ENCODE measurements at places on chromosomes 2 and 18.

GRCh38 chr2:20834331-20834730, 11.4 kb upstream of the LDAH start:
- DNase-seq: no peak

DNA sequence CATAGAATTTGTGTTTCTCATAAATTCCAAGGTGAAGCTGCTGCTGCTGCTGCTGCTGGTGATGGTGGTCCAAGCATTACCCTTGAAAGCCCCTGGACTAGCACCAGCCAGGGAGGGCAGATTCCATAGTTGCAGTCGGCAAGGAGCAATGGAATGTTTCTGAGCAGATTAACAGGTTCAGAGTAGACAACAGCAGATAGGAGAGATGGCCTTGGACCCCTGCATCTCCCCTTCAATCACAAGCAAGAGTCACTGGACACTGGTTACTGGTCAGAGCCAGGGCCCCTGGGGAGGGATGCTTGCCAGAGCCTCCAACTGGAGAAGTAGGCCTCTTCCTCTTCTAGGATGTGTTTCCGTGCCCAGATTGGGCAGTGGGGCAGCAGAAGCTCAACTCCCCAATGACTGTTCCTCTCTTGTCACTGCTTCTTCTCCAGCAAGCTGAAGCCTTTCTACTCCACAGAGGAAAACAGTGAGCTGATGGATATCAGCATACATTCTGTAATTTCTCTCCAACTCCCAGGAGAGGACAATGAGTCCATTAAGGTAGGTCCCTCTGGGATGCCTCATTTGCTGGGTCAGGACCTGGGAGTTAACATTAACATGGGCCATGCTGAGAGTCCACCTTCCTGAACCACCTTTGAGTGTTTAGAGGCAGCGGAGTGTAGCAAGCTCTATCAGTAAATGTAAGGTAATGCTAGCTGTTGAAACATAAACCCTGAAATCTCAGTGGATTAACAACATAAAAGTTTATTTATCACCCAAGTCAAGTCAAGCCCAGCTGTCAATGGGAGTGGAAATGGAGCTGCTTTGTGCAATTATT, 35.3 kb downstream of the MROH2A start:
- no peak for DNase-seq

- DNase-seq: no peak
Observed at GRCh38 chr18:11482271-11482670, 127.1 kb upstream of the SLC35G4 start.

DNA sequence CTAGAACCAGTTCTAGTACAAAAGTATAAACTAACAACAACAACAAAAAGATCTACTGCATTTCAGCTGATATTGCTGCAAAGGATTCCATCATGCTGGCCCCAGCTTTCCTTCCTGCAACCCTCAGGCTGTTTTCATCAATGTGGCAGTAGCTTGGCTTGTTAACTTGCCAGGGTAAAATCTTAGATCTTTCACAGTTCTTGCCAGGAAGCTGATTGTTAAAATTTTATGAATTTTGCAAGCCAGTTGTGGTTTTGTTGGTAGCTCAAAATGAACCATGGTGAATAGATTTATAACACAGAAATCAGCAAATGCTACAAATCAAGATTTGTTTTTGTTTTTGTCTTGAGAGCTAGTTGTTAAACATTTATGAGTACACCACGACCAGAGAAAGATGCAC, 19.3 kb downstream of the CCDC178 start:
- DNase-seq: no peak

DNA sequence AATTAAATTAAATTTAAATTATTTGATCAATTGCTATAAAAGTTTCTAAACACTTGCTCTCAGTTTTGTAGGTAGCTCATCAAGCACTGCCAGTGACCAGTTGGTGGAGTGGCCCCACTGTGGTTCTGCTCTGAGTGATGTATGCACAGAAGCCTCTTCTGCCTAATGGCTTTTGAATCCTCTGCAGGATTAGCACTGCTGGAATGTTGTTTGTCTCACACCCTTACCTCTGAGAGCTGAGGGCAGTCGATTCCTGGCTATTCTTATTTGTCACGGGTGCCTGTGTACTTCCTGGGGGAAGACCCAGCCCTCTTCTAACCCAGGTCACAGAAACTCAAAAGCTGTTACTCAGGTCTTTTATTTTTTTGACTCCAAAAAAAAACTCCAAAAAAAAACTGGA, 9.5 kb downstream of the CAPN14 start:
- no peak for DNase-seq

DNA sequence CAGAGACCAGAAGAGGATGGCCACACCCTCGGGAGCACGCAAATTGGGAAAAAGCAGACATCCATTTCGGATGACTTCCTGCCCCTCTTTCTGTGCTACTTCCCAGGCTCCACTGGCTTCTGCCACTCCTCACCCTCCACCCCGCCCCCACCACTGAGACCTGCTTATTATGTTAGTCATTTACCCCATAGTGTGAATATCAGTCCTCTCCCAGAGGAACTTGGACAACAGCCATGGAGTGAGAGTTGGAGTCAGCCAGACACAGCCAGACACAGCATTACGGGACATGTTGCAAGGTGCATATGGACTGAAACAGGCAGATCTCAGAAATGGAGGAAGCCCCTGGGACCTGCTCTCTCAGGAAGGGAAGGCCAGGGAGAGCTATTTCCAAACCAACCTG, 51.8 kb downstream of the CTIF start:
- DNase-seq: no peak

GRCh38 chr18:46155641-46156051, 51.5 kb downstream of the HAUS1 start:
- no peak for DNase-seq

- no peak for DNase-seq
Observed at GRCh38 chr18:77140439-77141109, 8.0 kb upstream of the MBP start.

GRCh38 chr2:239378021-239378917, 22.6 kb downstream of the HDAC4 start:
- no peak for DNase-seq

DNA sequence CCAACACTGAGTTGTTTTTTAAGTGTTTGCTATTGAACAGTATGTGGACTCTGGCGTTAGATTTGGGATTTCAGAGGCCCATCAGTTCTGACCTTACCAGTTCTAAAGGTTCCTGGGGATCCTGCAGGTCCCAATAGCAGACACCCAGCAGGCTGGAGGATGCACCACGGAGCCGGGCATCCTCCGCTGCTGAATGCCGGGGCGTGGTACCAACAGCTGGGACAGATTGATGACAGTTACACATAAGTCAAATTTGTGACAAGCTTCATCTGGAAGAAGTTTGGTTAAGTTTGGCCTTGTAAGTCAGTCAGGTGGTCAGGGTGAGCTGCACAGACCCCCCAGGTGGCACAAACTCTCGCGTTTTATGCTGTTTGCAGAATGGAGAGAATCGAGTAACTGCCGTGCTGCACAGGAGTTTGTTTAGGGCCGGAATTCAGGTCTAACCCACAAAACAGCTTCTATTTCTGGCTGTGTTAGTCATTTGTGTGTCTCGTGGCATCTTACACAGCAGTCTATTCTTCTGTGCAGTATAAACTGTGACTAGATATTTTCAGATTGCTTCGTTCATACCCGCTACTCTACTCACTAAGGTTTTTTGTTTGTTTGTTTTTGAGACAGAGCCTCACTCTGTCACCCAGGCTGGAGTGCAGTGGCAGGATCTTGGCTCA, 19.2 kb downstream of the CTDP1 start:
- no peak for DNase-seq

GRCh38 chr2:241563981-241564595, 5.5 kb downstream of the BOK start:
- DNase-seq: no peak

- DNase-seq: no peak
Observed at GRCh38 chr18:36812678-36813077, 16.1 kb downstream of the TPGS2 start.

GRCh38 chr2:62783679-62784078, 78.2 kb downstream of the EHBP1 start:
- no peak for DNase-seq

DNA sequence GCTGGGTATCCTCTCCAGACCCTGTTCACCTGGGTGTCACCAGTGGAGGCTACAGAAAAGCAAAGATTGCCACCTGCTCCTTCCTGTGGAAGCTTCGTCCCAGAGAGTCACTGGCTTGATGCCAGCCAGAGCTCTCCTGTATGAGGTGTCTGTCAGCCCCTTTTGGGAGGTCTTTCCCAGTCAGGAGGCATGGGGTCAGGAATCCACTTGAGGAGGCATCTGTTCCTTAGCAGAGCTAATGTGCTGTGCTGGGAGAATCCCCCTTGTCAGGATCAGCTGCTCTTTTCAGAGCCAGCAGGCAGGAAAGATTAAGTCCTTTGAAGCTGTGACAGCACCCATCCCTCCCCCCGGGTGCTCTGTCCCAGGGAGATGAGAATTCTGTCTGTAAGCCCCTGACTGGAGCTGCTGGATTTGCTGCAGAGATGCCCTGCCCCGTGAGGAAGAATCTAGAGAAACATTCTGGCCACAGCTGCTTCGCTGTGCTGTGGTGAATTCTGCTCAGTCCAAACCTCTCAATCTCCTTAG, 121.8 kb downstream of the GPR39 start:
- DNase-seq: peak; percentile 7

GRCh38 chr2:66578054-66578686, 143.2 kb downstream of the MEIS1 start:
- no peak for DNase-seq

DNA sequence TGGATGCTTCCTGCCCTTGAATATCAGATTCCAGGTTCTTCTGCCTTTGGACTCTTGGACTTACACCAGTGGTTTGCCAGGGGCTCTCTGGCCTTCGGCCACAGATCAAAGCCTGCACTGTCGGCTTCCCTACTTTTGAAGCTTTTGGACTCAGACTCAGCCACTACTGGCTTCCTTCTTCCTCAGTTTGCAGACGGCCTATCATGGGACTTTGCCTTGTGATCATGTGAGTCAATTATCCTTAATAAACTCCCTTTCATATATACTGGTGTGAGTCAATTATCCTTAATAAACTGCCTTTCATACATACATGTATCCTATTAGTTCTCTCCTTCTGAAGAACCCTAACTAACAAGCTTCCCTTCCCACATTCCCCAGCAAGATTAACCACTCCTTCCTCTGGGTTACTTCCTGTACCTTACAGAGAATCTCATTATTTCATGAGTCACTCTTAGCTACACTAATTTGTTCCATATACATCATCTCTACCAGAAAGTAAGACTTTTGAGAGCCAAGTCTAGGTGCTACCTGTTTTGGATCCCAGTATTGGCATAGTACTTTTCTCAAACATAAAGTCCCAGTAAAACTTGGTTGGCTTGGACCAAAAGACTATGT, 31.3 kb upstream of the LRATD1 start:
- DNase-seq: no peak

DNA sequence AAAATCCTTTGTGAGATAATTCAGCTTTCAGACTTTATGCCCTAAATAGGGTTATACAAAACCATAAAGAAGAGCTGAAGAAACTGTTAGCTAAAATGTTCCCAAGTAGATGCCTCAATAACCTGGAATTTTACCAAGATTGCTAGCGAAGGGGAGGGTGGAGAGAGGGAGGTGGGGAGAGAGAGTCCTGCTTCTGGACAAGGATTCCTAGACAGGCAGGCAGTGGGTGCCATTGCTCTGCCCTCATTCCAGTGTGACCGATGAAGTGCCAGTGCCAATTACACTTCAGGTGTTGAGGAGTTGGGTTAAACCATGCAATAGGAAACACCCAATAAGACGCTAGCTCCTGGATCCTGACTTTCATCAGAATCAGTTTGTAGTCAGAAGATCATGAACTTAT, 18.1 kb downstream of the LAPTM4A start:
- no peak for DNase-seq

- no peak for DNase-seq
Observed at GRCh38 chr2:104658144-104658835, 195.6 kb upstream of the POU3F3 start.

DNA sequence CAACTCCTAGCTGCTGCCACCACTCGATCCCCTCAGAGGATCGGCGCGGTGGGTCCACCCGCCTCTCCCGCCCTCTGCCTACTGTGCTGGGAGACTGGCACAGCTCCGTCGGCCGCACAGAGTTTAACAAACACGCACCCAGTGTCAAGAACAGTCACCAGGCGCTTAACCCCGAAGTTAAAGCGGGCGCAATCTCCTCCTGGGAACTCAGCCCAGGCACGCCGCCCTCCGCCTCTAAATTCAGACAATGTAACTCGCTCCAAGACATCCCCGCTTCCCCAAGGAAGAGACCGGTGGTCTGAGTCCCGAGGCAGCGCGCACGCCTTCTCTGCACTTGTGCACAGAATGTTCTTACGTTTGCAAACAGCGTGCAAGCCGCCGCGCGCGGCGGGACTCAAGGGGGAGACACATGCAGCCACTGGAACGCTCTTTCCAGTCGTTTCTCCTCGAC, 533 bp downstream of the CXCR4 start:
- peak; percentile 59 for DNase-seq
